Stimulated activated CD4-positive, alpha-beta T cell treated with anti-CD3 and anti-CD28 coated beads, Interleukin-1b, Interleukin-23, amount 100 ng/mL, for 1 hour (primary cell): ENCODE measurements at places on chromosomes 5 and 9.

DNA sequence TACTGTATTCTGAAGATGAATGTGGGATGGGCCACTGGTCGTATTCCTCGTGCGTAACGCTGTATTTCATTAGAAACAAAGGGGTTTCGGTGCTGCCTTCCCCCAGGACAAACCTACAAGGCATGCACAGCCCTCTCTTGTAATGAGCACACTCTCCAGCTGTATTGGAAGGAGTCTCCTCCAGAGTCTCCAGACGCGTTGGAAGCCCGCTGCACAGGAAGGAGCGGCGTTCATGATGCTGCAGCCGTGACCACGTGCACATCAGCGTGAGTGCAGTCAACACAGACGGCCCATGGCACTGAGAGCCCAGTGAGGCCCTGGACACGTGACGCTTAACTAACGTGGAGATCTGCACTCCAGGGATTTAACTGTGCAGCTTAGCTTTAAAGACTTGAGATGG, 209.0 kb upstream of the IRX1 start:
- no peak for DNase-seq

DNA sequence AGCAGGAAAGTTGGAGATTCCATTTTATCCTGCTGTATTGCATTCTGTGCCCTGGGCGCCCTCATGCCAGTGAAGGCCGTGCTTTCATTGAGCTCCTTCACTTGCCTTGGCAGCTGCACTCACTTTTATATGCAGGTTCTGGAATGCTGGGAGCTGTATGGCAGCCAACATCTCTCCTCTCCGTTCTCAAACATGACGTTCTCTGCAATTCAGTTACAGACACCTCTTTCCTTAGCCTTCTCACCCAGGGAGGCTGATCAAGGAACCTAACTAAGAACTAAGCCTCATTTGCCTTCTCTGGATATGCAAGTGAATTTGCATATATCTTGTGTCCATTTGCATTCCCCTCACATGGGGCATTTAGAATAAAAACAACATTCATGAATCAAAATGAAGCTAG, 29.4 kb upstream of the PURA start:
- DNase-seq, result no peak

DNA sequence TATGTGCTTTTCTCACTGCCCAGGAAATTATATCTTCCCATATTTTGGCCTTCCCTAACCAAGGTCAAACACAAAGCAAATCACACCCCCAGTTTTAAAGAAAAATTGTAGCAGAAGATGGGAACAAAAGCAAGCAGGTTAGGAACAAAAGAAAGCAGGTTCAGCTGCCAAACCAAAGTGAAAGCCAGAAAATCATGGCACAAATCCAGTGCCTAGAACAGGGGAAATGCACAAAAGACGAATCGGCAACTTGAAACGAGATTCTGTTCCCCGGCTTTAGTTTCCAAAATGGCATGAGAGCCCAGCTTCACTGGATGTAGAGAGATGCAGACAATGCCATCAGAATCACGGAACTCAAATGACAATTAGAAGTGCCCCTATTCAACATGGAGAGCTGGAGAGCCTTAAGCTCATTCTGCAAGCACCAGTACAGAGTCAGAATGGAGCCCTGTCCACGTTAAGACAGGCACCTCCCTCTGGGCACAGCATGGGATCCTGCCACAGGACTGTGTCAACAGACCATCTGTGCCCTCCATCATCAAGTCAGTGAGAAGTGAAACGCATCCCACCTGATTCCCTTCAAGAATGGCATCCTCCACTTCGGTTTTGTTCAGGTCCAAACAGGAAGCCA, 13.8 kb downstream of the DNAH5 start:
- DNase-seq, result no peak

DNA sequence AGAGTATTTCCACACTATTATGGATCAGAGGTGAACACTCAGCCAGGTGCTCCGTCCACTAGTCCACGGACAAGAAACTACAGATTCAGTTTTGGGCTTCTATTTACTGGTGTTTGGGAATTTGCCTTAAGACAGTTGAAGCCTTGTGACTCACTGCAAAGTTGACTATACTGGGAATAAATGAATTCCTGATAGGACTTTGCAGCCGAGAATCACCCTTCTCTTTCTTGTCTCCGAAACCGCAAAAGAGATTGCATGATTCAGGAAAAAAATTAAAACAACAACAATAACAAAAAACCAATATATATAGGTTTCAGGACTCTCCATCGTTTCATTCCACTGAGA, 716 bp downstream of the TMEM171 start:
- DNase-seq, result no peak

- no peak for DNase-seq
Observed at GRCh38 chr5:135219868-135220267, 179.2 kb downstream of the MACROH2A1 start.

- peak; percentile 50 for DNase-seq
Observed at GRCh38 chr5:142095651-142096330, 12.8 kb upstream of the NDFIP1 start.

DNA sequence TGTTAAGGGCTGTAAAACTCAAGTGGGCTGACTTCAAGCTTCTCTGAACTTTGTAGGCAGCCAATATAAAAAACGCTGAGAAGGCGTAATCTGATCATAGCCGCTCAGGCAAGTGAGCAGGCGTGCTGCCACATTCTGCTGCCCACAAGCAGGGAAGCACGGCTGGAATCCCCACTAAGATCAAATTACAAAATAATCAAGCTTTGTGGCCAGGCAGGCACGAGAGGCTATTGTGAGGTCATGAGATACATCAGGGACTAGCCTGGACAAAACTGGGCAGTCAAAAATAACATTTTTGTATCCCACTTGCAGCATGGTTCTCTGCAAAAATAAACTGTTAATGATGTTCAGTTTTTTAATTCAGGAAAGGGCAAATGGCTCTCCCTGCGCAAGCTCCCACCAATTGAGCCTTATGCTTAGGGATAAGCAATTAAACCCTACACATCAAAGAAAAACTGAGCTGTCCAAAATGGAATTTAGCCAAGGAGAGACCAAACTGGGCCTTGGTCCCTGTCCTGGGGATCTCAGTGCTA, 64.0 kb downstream of the POU5F2 start:
- DNase-seq, result no peak

GRCh38 chr5:83277953-83278352, 193.6 kb upstream of the VCAN start:
- no peak for DNase-seq

DNA sequence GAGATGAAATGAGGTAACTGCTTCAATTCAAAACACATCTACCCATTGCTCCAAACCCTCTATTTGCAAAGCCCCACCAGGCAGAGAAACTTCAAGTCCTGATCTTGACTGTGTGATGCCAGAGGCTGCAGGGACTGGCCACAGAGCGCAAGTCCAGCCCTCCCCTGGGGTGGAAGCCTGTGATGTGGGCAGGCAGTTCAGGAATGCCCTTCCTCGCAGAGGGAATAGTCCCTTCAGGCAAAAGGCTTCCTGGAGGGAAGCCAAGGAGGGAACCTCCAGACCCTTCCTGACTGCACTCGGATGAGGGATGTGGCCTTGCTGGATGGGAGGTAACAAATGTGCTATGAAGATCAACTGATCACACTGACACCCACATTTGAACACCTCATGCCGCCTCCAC, 131.2 kb downstream of the SLIT3 start:
- no peak for DNase-seq

- no peak for DNase-seq
Observed at GRCh38 chr5:54081415-54081814, 229.0 kb downstream of the ARL15 start.

DNA sequence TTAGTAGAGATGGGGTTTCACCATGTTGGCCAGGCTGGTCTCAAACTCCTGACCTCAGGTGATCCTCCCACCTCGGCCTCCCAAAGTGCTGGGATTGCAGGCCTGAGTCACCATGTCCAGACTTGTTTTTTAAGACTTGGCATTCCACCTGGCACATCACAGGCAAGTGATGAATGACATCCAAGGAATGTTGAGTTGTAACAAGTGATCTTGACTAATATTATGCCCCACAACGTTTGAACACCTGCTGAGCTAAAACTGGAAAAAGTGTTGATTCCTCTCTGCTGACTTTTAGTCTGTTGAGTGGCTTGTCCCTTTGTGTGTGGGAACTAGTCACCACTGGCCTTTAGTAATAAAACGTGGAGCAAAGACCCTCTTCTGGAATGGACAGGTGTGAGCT, 54.6 kb downstream of the SUB1 start:
- no peak for DNase-seq

DNA sequence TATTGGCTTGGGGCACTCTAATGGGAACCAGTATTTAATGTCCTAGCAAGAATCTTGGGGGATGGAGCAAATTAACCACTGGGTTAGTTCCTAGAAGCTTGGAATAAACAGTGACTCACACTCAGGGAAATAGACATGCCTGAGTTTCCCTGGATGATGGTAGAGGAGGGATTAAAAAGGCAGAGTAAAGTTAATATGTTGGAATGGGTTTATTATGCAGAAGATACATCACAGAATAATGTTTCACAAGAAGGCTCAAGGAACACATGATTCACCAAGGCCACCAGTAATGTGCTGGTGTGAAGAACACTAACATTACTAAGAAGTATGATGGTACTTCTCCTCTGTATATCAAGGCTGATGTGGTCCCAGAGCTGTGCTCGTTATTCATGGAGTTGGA, 752.9 kb upstream of the SEMA6A start:
- no peak for DNase-seq

- peak; percentile 21 for DNase-seq
Observed at GRCh38 chr9:93302586-93303257, 118.8 kb downstream of the WNK2 start.

- no peak for DNase-seq
Observed at GRCh38 chr5:175513726-175514125, 35.4 kb downstream of the SFXN1 start.

GRCh38 chr5:168227001-168227400, 64.4 kb upstream of the WWC1 start:
- DNase-seq, result no peak

DNA sequence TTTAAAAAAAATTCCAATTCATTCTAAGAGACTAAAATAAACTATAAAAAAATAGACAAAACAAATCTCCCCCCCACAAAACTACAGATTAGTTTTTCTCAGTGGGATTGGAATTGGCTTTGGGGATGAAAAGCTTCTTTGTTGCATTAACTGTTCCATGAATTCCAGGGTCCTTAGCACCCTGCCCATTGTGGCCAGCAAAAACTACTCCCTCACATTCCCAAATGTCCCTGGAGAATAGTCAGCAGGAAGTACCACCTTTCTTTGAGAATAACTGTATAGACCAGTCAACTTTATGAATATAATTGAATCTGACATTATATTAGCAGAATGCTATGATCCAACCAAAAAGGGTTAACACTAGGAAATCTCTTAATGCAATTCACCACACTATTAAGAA, 147.9 kb downstream of the LPAR1 start:
- DNase-seq, result no peak

- no peak for DNase-seq
Observed at GRCh38 chr5:5512543-5512942, 90.1 kb downstream of the ICE1 start.

- no peak for DNase-seq
Observed at GRCh38 chr5:125154301-125155110, 408.1 kb upstream of the ZNF608 start.

DNA sequence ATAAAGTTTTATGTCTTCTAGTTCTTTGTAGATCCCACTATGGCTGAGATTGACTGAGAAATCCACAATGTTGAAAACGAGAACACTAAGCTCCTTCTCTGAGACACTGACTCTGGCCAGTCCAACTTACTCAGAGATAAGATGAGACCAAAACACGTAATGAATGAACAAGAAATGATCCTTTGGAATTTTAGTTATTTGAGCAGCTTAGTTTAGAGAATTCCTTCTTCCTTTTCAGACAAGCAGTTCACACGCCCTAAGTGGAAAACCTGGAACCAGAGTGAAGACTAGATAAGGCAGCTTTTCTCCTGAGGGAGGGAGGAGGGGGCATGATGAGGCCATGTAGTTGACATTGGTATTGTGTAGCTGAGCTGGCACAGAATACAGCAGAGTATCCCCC, 139.6 kb downstream of the GABRB2 start:
- no peak for DNase-seq

- no peak for DNase-seq
Observed at GRCh38 chr5:159003045-159004030, 96.4 kb downstream of the EBF1 start.

DNA sequence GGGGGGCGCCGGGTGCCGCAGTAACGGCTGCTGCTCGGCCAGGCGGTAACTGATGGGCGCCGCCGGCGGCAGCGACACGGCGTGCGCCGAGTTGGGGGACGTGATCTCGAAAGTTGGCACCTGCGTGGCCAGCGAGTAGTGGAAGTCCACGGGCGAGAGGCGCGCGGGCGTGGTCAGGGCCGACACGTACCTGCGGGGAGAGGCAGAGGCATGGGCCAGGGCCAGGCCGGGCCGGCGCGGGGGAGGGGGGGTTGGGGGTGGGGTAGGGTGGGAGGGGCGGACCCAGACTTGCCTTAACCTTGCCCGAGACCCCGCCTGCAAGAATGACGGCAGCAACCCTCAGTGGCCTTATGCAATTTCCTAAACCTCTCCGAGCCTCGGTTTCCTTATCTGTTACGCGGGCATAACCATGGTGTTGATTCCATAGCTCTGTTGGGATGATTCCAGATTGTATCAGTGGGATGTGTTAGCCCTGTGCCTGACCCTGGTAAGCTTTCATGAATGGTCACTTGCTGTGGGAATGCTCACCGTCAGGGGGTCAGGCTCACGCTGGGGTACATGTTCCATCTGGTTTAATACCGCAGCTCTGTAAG, 53.0 kb downstream of the PSD2 start:
- DNase-seq, result no peak

- no peak for DNase-seq
Observed at GRCh38 chr9:94693485-94694204, 32.9 kb upstream of the AOPEP start.

- no peak for DNase-seq
Observed at GRCh38 chr9:108478431-108479332, 377.1 kb downstream of the ACTL7B start.

DNA sequence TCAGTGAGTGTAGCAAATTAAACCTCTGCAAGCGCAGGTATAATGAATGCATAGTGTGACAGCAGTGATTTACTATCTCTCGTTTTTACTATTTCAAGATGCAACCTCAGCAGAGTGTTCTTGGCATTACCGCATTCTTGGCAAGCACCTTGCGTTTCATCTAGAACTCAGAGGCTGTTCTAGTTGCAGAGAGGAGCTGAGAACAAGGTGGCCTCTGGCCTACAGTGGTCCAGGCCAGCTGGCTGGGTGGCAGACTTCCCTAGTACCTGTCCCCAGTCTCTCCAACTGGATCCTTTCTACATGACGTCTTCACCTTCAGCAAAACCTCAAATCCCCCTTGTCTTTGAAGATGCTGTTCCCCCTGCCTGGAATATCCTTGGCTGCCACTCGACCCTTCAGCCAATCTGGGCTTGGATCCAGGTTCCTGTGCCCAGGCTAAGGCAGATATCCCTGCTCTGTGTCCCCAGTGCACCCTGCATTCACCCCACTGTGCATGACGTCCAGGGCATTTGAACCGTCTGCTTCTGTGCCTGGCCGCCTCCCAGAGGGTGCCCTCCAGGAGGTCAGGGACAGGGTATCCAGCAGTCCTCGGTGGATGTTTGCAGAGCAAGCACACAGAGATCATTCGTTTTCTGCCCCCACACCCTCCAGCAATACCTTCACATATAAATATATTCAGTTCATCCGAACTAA, 120.4 kb upstream of the CPEB4 start:
- no peak for DNase-seq
